ENCODE measurements at places on chromosomes 11 and 22.

DNA sequence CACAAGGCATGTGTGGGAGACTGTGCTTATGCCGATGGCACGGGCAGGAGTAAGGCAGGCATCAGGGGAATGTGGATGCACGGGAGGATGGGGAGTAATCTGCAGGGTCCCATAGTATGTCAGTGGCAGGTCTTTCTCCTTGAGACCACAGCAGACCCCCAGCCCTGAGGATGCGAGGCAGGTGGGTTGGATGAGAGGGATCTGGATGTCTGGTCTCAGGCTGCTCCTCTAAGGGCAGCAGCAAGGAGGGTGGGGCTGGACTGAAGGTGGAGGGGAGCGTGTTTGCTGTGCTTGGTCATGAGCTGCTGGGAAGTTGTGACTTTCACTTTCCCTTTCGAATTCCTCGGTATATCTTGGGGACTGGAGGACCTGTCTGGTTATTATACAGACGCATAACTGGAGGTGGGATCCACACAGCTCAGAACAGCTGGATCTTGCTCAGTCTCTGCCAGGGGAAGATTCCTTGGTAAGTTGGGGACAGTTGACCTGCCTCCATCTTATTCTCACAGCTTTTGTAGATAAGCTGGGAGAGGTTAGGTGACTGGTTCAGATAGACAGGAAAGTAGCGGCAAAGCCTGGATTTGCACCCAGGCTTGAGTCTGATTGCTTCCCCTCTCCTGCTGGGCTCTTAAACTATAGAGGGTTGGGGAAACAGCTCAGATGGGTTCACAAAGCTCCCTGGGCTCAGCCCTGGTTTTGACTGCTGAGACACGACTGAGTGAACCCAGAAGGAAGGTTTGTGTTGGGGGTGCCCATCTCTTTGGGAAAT is at the start of gene APOL1:
TSS of gene APOL1 (plus strand) at position 380 of the 769 bp plus-strand sequence. CDS start 1,823 bp downstream, outside the sequence.
- DNase-seq, result peak; percentile 61

GRCh38 chr11:6202041-6202440 is 3.0 kb downstream of the OR52W1 start:
- no peak for DNase-seq

GRCh38 chr11:63862923-63863322 is 24.0 kb downstream of the MARK2 start:
- DNase-seq, result no peak

DNA sequence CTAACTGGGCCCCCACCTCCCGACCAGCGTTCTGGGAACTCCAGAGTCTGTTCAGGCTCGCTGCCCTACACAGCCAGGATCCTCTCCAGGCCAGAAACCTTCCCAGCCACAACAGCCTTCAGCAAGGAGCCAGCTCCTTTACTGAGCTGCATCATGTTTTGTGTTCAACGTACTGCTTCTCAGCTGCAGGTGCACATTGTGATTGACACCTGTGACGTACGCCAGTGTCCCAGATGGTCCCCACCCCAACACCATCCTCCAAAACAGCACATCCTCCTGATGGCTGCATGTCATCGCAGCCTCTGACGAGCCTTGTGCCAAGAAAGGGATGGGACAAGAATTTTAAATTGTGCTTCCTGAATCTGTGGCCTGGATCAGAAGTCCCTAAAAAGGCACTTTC is 117.5 kb downstream of the SPATA19 start:
- DNase-seq, result no peak

DNA sequence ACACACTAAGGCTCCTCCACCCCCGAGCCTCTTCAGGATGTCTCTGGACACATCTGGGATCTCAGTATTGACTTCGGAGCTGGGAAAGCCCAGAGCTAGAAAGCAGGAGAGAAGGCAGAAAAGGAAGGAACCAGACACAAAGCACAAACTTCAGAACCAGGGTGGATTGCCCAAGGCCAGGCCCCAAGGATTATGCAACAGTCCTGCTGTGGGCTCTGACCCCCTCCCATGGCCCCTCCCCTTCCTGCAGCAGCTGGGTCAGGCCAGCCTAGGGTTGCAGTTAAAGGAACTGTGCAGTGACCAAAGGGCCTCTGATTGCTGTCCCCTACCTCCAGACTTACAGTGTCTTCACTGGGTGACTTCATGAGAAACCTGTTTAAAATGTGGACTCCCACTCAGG is 5.3 kb downstream of the KCNE3 start:
- no peak for DNase-seq

GRCh38 chr11:112050721-112051120 is 23.1 kb downstream of the PIH1D2 start:
- DNase-seq, result no peak

DNA sequence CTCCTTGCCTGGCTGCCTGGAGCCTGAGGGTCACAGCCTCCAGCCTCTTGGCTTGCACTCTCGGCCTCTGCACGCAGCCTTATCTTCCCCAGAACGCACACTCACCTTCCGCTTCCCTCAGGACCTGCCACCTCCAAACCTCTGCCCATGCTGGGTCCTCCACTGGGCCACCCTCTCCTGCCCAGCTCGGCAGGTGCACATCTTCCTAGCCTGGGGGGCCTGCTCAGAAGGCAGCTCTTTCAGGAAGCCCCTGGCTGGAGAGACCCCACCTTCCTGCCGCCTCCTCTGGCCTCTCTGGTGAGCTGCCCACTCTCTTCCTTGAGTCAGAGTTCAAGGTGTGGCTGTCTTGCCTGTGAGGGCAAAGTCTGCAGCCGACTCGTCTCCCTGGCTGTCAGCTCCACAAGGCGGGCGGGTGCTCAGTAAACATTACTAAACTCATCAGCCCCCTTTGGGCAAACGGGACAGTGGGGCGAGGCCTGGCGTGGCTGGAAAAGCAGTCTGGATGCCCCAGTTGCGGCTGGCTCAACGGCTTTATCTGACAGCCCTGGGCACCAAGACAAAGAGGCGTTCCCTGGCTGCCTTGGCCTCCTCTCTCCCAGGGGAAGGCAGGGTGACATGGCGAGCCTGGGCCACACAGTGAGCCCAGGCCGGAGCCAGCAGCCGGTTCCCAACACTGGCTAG is 1.7 kb upstream of the LINC01488 start:
- no peak for DNase-seq

DNA sequence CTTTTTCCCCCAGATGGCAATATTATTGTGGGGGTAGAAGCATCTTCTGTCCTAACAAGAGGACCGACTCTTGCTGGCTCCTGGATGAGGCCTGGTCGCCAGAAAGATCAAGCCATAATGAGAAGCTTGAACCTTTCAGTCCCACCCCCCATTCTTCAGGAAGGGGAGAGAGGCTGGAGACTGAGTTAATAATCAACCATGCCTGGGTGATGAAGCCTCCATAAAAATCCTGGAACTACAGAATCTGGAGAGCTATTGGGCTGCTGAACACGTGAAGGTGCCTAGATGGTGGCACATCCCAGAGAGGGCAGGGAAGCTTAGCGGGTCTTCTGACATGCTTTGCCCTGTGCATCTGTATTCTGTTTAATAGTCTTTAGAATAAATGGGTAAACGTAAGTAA is 16.3 kb downstream of the AP5B1 start:
- no peak for DNase-seq

DNA sequence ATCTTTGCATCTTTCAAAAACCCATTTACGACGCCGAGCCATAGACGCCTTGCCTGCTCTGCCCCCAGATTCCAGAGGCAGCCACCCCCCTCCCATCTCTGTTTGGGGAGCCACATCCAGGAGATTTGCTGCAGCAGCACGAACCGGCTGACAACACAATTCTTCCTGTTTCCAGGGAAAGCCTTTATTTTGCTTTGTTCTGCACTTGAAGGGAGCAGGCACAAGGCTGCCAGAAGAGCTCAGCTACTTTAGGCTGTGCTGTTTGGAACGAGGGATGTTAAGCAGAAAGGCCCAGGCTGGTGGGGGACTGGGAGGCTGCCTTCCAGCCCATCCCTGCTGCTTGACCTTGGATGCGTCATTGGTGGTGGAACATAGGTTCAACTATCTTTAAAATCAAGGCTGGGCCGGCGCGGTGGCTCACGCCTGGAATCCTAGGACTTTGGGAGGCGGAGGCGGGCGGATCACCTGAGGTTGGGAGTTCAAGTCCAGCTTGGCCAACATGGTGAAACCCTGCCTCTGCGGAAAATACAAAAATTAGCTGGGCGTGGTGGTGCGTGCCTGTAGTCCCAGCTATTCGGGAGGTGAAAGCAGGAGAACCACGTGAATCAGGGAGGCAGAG is 243.9 kb downstream of the MIAT start:
- no peak for DNase-seq

- no peak for DNase-seq
Observed at GRCh38 chr11:86687185-86687778, 14.9 kb upstream of the ME3 start.

GRCh38 chr11:34439610-34440198 is 970 bp downstream of the CAT start:
- no peak for DNase-seq

GRCh38 chr11:118200901-118201680 is 23.7 kb downstream of the JAML start:
- peak; percentile 39 for DNase-seq

DNA sequence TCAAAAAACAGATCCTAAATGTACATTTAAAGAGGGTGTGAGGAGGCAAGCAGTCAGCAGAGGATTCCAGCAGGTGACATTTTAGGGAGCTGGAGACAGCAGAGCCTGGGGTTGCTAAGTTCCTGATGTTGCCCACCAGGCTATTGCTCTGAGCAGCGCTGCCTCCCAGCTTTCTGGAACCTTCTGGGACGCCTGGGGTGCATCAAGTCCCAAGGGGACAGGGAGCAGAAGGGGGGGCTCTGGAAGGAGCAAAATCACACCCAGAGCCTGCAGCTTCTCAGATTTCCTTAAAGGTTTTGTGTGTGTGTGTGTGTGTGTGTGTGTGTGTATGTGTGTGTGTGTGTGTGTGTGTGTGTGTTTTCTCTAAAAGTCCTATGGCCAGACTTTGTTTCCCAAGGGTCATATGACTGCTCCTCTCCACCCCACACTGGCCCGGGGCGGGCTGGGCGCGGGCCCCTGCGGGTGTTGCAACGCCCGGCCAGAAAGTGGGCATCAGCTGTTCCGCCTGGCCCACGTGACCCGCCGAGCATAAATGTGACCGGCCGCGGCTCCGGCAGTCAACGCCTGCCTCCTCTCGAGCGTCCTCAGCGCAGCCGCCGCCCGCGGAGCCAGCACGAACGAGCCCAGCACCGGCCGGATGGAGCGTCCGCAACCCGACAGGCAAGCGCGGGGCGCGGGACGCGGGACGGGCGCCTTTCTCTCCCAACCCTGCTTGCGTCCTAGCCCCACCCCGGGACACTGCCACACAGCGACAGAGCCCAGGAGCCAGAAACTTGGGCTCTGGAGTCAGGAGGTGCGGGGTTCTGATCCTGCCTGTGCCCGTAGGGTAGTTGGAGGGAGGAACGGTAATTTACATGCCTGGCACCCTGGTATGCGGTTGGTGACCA is at the start of gene HMOX1:
TSS of gene HMOX1 (plus strand) at position 560 of the 887 bp plus-strand sequence. CDS start at position 638, 78 bp downstream.
- no peak for DNase-seq

DNA sequence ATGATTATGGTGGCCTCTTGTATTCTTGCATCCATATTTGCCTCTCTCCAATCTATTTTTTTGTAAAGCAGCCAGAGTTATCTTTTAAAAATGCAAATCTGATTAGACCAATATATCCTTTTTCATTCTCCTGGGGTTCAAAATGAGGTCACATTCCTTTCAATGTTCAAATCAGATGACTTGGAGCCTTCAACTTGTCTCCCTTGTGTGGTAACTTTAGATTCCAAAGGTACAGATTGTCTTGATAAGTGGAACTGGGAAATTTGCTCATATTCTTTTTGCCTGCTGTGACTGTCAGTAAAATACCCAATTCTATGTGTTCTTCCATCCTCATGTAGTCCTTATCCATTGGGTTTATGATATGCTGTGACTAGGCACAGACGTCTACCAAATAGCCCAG is 15.1 kb upstream of the CAPRIN1 start:
- no peak for DNase-seq

GRCh38 chr11:32586576-32587190 is 3.1 kb downstream of the EIF3M start:
- DNase-seq, result no peak

GRCh38 chr11:15605094-15605493 is 490.4 kb downstream of the INSC start:
- no peak for DNase-seq

GRCh38 chr22:19239464-19239863 is 52.1 kb downstream of the CLTCL1 start:
- no peak for DNase-seq

- no peak for DNase-seq
Observed at GRCh38 chr22:23251445-23252093, 71.3 kb downstream of the BCR start.

- no peak for DNase-seq
Observed at GRCh38 chr11:3203221-3204043, 15.2 kb downstream of the MRGPRG start.

- no peak for DNase-seq
Observed at GRCh38 chr22:17562906-17563870, at the start of gene SLC25A18. SLC25A18 (plus strand) TSS chr22:17563498; CDS start chr22:17579945, 16,447 bp downstream.

DNA sequence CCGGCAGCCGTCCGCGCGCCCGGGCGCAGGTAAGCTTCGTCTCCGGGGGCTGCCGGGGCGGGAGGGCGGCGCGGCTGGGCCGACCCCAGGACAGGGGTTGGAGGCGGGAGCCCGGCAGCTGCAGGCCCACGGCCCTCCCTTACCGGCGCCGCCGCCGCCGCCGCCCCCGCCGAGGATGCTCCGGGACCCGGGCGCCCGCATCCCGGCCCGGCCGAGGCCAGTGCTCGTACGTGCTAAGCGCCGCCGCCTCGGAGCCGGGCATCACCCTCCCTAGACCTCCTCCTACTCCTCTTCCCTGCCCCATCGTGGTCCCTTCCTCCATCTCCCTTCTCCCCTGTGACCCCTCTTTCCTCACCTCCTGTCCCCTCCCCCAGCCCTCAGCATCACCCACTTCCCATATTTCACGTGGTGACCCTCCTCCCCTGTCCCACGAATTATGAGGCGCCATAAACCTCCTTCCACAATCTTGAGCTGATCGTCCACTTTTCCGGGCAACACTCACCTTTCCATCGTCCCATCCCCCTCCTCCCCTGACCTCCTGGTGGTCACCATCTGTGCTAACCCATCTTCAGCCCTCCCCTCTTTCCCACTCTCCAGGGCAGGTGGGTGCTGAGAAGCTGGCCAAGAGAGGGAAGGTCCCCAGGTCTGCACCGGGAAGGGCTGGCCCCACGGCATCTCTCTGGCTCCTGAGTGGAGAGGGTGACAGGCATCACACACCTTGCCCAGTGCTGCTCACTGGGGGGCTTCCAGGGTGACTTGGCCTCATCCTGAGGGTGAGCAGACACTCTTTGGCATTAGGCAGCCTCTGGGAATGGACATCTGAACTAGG is 612 bp downstream of the ASPHD2 start:
- DNase-seq, result no peak

DNA sequence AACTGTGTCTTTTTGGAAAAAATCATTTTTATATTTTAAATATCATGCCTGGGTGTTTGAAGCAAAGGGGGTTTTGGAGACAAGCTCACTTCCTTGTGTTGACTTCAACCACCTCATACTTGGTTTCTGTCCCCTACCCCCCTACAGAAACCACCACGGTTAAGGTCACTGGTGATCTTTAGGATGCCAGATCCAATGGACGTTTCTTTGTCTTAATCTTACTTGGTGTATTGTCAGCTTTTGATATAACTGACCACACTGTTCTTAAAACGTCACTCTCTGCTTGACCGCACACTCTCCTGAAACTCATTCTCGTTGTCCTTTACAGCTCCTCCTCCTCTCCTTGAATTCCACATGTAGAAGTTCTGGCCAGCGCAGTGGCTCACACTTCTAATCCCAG is 34.8 kb upstream of the SWAP70 start:
- no peak for DNase-seq
